Cortex of kidney (tissue), 1 donor: ENCODE measurements at places on chromosomes 12 and 14.

GRCh38 chr12:105337391-105337790 lies 6.9 kb downstream of the C12orf75 start:
- DNase-seq, result no peak

DNA sequence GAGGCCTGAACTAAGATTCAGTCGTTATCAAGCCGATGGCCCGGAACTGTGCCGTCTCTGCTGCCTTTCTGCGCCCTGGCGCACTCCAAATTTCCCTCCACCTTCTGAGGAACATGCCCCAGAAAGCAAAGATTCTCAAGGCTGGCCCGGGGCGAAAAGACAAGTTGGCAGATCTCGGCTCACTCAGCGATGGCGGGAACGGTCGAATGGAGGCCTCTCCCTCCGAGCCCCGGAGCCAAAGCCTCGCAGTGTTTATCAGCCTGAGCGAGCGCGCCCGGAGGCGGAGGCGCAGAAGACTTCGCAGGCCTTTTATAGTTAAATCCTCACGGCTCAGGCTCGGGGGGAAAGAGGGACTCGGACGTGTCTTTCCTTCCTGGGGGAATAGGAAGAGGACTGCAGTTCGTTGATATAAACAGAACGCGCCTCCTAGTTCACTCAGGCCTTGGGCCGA lies 5.6 kb downstream of the TBX5 start:
- DNase-seq, result no peak

DNA sequence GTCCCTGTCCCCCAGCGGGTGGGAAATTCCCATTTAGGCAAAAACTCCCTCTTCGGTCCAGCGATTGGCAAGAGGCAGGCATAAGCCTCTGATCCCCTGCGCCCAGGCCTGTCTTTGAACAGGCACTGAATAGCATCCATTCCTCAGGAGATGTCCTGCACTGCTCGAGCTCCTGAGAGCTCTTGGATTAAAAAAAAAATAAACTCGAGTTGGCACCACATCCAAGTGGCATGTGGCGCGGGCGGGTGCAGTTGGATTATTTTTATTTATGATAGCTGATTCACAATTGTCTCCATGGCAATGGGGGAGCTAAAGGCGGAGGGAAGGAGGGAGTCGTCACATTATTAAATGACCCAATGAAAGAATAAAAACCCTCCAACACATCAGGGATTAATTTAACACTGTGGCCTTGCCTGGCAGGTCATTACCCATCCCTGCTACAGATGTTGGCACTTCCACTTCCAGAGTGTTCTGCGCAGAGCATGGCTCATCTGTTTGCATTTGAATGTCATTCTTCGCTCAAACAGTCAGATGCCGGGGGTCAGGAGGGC lies 207.2 kb downstream of the AACS start:
- no peak for DNase-seq

- no peak for DNase-seq
Measured at GRCh38 chr12:91565246-91565645, 382.6 kb upstream of the DCN start.

- no peak for DNase-seq
Measured at GRCh38 chr12:122023339-122024131, 1.9 kb downstream of the BCL7A start.

DNA sequence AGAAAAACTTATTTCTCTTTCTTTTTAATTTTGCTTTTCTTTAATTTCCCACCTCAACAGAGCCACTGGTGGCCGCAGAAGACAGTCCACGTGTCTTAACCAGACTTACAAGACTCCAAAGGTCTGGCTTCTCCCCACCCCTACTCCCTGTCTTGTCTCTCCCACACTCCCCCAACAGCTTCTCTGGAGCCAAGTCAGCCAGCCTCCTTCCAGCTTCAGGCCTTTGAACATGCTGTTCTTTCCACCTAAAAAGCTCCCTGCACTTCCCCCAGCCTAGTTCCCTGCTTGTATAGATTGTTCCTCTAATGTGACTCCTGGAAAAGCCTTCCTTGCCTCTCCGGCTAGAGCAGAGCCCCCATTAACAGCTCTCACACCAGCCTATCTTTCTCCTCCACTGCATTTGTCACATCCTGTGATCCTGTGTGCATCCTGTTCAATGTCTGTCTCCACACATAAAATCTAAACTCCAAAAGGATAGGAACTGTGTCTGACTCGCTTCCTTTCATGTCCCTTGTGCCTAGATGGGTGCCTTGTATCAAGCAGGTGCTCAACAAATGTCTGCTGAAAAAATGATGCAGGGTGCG lies 7.8 kb upstream of the DYNLL1 start:
- DNase-seq, result no peak

DNA sequence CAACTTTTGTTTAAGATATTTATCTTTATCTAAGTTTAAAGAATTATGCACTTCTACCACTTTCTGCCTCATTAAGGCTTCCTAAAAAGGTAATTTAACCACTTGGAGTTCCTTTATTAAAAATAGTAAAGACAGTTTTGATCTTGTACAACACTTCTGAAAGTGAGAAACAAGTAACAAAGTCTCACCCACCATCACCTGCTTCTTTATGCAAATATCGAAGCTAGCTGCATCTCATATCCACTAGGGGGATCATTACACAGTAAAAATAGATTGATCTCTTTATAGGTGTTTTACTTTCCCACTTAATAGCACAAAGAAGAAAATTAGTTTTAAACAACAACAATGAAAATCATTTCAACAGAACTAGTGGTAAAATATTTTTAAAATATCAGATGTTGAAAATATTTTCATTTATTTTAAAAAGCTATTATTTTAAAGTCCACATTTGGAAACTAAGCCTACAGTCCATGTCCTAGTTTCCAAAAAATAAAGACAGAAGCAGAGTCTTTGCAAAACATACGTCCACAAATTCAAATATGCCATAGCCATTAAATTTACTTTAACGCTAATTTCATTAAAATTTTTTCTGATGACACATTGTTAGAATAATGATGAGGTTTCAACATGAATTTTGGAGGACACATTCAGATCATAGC lies 160.0 kb upstream of the SOX5 start:
- no peak for DNase-seq

DNA sequence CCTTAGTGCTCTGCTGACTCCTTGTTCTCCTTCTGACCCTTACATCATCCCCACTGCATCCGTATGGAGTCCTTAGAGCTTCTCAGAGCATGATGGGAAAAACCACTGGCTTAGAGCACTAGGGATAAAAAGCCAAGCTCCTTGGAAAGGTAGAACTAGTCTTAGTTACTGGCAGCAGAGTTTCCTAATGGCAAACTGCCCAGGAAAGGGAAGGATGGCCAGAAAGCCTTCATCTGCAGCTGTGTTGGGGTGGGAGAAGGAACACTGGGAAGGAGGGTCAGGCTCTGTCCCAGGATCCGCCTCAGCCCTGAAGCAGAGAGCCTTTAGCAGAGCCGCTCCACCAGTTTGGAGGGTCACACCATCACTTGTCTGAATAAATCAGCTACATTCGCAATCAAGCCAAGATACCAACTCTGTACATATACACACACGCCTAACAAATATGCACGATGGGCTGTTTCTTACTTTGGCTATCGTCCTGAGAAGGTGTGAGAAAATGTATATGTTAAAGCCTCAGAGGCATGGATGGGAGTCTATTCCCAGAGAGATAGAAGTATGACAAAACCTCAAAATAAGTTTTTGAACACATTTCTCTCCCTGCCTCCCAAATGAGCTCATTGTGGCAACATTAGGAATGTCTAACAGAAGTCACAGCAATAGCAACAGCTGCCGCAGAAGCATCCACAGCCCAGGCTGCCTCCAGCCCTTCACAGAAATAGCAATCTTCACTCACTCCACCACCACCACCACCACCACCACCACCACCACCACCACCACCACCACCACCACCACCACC lies 18.6 kb upstream of the GALNT8 start:
- DNase-seq, result no peak

DNA sequence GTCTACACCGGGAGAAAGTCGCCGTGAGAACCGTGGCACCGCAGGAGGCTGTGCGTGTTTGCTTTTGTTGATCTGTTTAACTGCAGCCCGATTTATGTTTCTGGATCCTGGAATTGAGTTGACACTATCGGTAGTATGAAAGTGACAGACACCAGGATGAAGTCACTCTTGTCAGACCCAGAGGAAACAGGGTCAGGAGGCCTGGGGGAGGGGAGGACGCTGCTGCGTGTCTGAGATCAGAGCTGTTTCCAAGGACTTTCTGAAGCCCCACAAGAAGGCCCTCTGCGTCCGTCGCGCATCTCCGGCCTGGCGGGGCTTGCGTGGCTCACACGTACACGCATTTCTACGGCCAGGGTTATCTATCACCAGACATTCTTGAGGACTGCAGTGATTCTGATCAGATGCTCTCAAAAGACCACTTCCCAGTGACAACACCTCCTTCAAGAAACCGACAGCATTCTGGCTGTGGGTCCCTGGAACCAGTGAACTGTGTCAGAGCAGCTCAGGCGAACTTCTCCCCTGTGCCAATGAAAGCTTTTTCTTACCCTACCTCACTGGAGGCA lies 263.4 kb downstream of the ADGRD1 start:
- no peak for DNase-seq

DNA sequence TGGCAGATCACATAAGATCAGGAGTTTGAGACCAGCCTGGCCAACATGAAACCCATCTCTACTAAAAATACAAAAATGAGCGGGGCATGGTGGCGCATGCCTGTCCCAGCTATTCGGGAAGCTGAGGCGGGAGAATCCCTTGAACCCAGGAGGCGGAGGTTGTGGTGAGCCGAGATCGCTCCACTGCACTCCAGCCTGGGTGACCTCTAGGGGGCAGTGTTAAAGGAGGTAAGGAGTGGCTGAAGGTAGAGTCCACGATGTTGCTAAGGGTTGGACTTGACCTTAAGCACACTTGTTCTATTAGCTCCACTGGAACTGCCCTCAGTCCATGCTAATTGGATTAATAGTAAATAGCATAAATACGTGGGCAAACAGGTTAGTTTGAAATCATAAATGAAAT lies 62.4 kb upstream of the PSMC1 start:
- DNase-seq, result no peak

GRCh38 chr12:104207416-104208205 lies 8.0 kb upstream of the TXNRD1 start:
- no peak for DNase-seq

GRCh38 chr14:47917344-47917954 lies 242.0 kb upstream of the MDGA2 start:
- no peak for DNase-seq

DNA sequence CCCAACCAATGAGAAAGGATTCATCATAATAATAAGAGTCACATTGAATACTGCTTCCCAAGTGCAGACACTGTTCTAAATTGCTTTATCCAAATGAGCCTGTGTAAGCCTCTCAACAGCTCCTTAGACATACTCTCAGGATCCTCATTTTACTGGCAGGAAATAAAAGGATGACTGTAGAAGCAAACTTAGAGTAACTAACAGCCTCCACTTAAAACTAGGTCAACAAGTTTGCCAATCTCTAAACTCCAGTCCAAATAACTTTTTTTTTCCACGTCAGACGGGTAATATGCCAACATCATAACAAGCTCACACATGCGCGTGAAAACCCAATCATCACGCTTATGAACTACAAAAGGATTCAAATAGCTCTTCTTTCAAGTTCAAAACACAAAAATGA lies 15.3 kb upstream of the DPF3 start:
- DNase-seq, result no peak

DNA sequence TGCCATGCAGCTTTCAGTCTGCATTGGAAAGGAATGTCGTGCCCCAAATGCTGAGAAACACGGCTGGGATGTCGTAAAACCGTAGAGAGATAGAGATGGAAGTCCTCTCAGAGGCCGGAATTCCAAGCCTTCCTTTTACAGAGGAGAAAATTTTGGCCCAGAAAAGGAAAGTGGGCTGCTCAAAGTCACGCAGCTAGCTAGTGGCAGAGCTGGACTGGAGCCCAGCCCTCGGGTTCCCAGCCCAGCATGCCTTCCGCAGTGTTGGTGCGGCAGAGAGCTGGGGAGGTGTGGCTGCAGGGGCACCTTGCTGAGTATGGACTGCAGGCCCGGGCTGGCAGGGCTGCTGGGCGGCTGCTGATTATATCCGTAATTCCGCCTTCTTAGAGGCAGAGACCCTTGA lies 50.3 kb downstream of the KCNA1 start:
- DNase-seq, result no peak

DNA sequence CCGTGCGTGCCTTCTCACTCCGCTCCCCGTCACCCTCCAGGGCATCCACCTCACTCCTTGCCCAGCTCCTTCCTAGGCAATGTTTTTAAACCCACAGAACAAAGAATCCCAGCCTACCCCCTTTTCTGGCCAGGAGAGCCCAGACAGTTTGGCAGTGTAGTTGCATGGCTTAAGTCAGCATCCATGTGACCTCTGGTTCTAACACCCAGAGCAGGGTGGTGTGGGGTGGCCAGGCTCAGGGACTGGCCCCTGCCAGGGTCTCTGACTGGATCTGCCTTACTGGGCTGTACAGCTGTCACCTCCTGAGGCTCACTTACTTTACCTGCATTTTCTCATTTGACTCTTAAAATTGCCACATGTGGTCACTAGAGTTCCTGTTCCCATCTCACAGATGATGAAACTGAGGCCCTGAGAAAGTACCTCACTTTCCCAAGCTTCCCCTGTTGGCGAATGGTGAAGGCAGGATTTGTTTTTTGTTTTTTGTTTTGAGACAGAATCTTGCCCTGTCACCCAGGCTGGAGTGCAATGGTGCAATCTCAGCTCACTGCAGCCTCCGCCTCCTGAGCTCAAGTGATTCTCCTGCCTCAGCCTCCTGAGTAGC lies 18.3 kb downstream of the SDS start:
- no peak for DNase-seq

DNA sequence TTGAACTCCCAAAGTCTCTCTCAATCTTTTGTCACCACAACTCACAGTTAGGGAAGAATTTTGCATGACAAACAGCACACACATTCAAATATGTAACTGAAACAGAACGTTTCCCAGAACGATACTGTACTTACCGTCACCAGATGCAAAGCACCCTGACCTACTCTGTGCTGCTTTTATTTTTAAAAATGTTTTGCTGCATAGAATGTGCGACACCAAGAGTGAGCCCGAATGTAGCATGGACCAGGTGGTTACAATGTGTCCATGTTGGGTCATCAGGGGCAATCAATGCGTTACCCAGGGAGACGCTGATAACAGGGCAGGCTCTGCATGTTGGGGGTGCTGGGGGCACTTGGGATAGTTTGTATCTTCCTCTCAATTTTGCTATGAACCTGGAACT lies 14.6 kb upstream of the EIF5 start:
- DNase-seq, result no peak

- no peak for DNase-seq
Measured at GRCh38 chr12:4027412-4027811, 154.2 kb upstream of the PARP11 start.

- no peak for DNase-seq
Measured at GRCh38 chr12:73950507-73950906, 587.1 kb upstream of the ATXN7L3B start.

GRCh38 chr12:94725375-94726168 lies 75.2 kb upstream of the TMCC3 start:
- no peak for DNase-seq

- DNase-seq, result no peak
Measured at GRCh38 chr14:56891226-56891625, 80.9 kb upstream of the OTX2 start.

- no peak for DNase-seq
Measured at GRCh38 chr14:57574617-57575288, 81.1 kb upstream of the CCDC198 start.

- no peak for DNase-seq
Measured at GRCh38 chr12:54017027-54017788, 8.4 kb downstream of the HOXC8 start.
